ENCODE measurements at places on chromosomes 16 and 17.

GRCh38 chr17:11932337-11932898 lies 64.9 kb downstream of the ZNF18 start:
- DNase-seq, result no peak

GRCh38 chr17:75371339-75371738 lies 34.1 kb downstream of the GRB2 start:
- no peak for DNase-seq

DNA sequence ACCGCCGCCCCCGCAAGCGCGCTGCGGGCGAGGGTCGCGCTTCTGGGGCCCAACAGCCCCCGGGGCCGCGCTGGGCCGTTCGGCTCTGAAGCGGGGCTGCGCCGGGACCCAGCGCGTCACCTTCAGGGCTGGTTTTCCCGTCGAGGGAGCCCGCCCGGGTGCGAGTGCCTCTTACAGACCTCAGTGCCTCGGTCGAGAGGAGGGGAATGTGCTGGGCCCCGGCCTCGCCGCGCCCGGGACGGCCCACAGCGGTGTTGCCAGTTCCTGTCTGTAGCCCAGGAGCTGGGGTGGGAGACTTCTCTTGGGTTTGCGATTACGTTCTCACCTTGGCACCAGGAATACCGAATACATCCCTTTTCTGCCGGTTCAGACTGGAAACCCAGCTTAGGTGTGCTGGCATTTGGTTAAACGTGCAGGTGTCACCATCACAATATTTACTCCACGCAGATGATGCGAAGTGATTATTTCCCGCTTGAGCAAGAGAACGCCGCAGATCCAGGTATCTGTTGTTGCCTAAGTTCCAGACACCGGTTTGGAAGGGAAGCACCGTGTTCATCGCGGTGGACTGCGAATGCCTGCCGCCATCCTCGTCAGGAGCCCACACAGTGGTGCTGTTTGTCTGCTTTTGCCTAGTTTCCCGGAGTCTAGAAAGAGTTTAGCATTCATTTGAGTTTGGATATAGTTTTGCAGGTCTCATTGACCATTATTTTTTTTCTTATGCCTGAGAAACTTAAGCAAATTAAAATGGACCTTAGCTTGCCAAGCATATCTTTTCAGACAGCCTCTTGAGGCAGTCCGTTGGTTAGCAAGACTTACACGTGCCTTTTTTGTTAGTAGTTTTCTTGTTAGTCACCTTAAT lies 914 bp downstream of the MAP1LC3B start:
- DNase-seq, result peak; percentile 35

GRCh38 chr16:56682703-56683397 lies 580 bp downstream of the MT1X start:
- no peak for DNase-seq

- DNase-seq, result no peak
These were observed 461.6 kb upstream of the CDH11 start for GRCh38 chr16:65583498-65583897.

Data from stimulated activated CD8-positive, alpha-beta memory T cell treated with anti-CD3 and anti-CD28 coated beads, Interleukin-15, amount 100 ng/mL, for 48 hours (primary cell).